ENCODE measurements at places on chromosomes 2 and 18.

DNA sequence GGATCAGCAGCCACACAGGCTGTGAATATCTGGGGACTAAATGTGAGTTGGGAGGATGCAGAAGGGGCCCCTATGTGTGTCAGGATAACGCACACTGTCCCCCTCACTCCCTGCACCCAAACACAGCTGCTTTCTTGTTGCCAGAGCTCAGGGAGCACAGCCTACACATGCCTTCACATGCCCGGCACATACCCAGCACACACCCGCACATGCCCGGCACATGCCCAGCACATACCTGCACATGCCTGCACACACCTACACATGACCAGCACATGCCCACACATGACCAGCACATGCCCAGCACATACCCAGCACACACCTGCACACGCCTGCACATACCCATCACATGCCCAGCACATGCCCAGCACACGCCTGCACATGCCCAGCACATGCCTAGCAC lies 75.6 kb downstream of the TPO start:
- no peak for DNase-seq

GRCh38 chr2:210577263-210578071 lies 21.1 kb downstream of the CPS1 start:
- no peak for DNase-seq

GRCh38 chr18:50297621-50298442 lies 10.3 kb upstream of the CXXC1 start:
- peak; percentile 63 for DNase-seq

- no peak for DNase-seq
Observed at GRCh38 chr2:146189541-146189940, 1655.3 kb upstream of the ACVR2A start.

DNA sequence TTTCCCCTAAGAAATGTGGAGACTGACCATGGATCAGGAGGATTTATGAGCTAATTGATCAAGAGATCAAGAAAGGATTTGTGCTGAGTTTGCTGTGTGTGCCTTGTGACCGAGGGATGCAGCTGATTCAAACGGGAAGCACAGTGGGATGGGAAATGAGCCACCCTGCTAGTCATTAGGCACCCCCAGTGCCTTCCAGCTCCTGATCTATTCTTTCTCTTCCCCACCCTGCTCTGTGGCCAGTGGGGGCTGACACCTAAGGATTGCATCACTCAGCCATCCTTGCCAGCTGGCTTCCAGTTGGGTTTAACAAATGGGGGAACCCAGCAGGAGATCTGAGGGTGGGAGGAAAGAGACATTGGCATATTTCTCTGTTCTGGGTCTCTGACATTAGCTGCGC lies 132.2 kb upstream of the CXCR4 start:
- no peak for DNase-seq

- DNase-seq, result no peak
Observed at GRCh38 chr18:50282521-50283335, 1.4 kb upstream of the MBD1 start.

DNA sequence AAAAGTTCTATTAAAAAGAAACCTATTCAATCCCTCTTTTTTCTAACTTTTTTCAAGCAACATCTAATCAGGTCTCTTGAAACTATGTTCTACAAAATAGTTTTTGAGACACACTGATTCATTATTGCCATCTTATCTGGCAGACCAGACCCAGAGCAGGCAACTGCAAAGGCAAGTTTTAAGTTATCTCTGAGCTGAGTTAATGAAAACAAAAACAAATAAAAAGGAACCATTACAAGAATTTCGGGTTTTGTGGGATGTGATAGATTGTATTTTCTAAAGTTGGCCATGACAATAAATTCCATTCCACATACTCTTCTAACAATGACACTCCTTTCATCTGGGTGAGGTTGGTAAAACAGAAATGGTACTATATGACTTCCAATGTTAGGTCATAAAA lies 15.2 kb upstream of the TWSG1 start:
- no peak for DNase-seq

DNA sequence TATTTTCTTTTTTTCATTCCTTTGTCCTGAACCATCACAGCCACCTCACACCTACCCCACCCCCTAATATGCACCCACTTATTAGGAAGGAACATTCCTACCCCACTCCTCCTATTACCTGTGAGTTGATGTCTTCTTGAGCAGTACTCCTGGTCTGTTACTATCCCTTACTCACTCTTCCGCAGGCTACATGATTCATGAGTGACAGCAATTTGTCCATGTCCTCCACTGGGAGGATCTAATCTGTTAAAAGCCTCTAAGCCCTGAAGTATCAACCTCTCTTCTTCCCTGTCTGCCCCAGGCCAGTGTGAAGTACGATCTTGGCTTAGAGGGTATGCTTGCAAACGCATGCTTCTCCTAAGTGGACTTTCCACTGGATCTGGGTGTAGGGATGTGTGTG lies 75.6 kb upstream of the RFX8 start:
- no peak for DNase-seq

DNA sequence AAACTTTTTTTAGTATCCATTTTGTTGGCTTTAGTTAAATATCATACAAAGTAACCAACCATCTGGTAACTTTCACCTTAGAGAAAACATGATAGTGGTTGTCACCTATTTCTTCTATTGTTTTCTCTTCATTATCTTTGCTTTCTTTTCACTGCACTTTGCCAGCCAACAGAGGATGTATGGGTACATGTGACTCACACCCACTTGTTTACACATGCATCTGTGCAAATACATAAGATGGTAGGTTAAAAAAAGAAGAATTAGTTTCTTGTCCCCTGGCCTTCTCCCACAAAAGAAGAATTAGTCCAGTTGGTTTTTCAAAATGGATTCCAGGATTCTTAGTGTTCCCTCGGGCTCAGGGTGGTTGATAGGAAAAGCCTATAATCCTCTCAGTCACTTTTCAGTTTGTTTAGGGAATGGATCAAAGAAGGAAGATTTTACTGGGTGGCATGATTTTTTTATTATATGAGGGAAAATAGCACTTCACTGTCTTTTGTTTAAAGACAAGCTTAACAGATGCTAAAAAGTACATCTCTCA lies 46.6 kb downstream of the CDK15 start:
- no peak for DNase-seq

- no peak for DNase-seq
Observed at GRCh38 chr18:39058386-39059000, 1492.9 kb upstream of the CELF4 start.

- DNase-seq, result no peak
Observed at GRCh38 chr2:42835577-42836371, 43.4 kb upstream of the HAAO start.

- no peak for DNase-seq
Observed at GRCh38 chr2:229154381-229154780, 116.7 kb downstream of the PID1 start.

- no peak for DNase-seq
Observed at GRCh38 chr2:62525549-62526269, 19.7 kb upstream of the TMEM17 start.

- peak; percentile 58 for DNase-seq
Observed at GRCh38 chr2:121530212-121530705, 421 bp upstream of the RNU4ATAC start.

GRCh38 chr2:3847397-3848052 lies 144.2 kb downstream of the DCDC2C start:
- no peak for DNase-seq

GRCh38 chr2:192151853-192152252 lies 42.9 kb downstream of the TMEFF2 start:
- peak; percentile 72 for DNase-seq

DNA sequence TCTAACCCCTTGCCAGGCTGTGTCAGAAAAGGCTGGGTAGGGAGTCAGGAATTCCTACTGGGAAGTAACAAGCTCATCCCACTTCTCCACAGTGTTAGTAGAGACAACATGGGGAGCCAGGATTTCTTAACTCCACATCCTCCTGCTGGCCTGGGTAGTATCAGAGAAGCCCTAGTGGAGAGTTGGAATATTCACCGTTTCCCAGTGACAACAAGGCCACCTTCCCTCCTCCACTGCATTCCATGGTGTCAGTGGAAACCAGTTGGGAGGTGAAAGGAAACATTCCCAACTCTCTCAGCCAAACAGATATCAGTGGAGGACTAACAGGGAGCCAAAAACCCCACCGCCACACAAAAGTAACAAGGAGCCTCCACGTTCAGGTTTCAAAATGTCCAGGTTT lies 41.2 kb downstream of the SRD5A2 start:
- DNase-seq, result no peak

DNA sequence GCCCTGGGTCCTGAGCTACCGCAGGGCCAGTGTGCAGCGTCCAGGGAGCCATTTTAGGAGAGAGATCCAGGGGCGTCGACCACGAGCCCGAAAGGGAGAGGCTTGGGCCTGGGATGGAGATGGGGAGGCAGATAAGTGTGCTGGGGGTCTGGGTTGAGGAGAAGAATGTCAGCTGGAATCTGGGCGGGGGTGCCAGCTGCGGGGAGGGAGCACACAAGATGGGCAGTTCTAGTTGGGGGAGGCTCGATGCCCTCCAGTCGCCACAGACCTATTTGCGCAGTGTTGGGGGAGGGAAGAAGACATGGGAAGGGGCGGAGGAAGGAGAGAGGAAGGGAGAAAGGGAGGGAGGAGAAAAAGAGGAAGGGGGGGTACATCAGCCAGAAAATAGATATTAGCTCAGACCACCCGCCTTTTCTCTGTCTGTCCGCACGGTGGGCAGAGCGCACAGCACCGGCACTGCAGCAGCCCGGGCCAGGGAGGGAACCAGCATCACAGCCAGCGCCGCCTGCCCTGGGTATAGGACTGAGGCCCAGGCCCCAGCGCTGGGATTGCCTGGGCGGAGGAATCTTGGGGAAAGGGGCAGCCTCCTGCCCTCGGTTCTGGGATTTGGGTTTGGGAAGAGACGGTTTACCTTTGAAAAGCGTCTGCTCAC lies 1.9 kb upstream of the HOXD11 start:
- DNase-seq, result no peak

DNA sequence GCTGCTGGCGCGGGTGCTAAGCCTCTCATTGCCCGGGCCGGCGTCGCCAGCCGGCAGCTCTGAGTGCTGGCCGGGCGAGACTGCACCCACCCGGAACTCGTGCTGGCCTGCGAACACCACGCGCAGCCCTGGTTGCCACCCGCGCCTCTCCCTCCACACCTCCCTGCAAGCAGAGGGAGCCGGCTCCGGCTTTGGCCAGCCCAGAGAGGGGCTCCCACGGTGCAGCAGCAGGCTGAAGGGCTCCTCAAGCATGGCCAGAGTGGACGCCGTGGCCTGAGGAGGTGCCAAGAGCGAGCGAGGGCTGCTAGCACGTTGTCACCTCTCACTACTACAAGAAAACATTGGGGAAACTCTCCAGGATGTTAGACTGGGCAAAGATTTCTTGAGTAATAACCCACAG lies 98.6 kb downstream of the SPIRE1 start:
- no peak for DNase-seq

DNA sequence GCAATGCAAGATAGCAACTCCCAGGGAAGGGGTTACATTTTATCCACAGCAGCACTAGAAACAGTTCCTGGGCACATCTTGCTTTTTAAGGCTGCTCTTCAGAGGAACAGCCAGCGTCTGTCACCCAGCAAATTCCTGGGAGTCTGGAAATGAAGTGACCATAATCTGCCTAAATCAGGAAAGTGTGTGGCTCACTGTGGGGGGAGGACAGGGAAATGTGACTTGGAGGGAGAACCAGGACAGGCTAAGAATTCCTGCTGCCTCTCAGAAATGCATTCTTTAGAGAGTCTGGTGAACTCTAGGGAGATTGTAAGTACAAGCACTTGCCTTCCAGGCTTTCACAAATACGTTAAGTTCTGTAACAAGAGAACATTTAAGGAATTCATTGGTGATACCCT lies 364.3 kb upstream of the SPHKAP start:
- no peak for DNase-seq

GRCh38 chr2:175107146-175107545 lies 60.9 kb downstream of the ATF2 start:
- DNase-seq, result no peak

DNA sequence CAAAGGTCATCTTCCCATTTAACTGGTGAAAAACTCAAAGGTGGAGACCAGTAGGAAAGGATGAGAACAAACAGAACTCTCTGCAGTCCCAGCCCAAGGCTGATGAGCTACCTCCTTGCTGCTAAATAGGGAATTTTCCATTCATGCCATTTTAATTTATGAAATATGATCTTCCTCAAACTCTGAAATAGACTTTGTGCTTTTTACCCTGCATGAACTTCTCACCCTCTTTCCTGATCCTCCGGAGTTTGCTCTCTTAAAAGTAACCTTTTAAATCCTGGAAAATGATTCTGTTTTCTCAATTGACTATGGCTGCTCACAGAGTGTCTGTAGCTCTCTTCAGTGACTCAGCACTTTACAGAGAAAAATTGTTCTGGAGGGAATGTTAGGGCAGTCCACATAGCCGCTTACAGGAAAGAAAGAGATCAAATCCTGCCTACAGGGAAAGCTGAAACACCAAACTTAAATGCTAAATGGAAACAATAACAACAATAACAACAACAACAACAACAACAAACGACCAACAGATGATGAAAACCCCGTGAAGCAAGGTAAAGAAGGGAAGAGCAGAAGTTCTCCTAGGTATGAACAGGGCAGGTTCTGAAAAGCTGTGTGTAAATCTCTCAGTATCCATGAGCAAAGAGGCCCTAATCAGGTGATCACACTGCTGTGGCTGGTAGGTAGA lies 79.8 kb upstream of the SESTD1 start:
- no peak for DNase-seq

- no peak for DNase-seq
Observed at GRCh38 chr2:233354971-233355574, 779 bp downstream of the DGKD start.

DNA sequence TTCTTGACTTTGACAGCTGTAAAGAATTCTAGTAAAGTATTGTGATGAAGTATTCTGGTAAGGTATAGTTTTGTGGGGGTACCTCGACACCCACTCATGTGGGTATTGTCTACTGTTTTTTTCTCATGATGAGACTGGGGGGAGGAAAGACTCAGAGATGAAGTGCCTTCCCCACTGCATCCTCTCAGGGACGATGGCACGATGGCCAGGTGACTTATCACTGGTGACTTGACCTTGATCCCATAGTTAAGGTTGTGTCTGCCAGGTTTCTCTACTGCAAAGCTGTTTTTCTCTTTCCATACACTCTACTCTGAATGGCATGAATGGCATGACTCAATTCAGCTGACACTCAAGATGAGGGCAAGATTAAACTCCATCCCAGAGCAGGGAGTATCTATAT lies 936 bp upstream of the CCDC68 start:
- no peak for DNase-seq

DNA sequence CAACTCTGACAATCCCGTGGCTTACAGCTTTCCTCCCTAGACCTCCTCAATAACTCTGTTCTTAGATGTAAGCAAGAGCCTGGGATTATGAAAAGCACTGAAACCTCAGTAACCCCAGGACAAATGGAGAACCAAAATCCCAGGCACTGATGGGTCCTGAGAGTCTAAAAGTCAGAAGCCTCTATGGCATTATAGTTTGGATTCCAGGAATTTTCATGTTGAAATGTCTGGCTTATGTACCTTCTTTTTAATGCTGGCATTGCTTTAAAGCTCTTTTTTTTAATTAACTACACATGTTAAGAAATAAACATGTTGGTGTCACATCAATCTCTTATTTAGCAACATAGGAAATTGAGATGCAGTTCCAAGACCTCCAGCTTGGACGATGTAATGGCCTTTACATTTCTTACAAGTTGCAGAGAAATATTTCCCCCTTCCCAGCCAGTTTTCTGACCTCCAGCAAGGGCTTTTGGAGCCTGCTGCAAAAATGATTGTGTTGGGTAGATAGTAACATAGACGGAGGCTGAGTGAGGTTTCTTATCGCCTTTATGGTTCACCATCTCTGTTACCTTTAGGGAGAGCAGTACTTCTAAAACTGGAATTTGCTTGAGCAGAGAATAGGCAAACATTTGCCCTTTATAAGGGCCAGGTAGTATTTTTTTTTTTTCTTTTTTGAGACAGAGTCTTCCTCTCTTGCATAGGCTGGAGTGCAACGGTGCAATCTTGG lies 84.8 kb upstream of the RASGRP3 start:
- DNase-seq, result no peak

- DNase-seq, result no peak
Observed at GRCh38 chr2:40401896-40402295, 50.0 kb downstream of the SLC8A1 start.

Measured in SHP77 (cell line).